ENCODE measurements at places on chromosomes 2 and 18.

DNA sequence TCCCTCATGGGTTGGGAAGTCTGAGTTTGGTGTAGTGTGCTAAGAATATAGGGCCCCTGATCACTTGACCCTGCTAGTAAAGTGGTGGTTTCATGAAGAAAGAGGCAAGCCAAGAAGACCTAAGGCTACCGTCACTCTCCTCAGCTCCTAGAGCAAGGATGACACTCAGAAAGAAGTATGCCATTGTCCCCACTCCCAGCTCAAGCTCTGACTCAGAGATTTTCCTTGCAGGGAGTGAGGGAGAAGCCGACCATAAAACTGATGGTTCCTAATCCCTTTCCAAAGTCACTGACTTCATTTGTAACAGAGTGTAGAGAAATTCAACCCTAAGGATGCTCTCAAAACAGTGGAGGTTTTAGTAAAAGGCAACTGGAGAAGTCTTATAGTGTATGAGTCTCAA lies 80.9 kb downstream of the ICA1L start:
- DNase-seq: no peak

GRCh38 chr18:68427951-68428401 lies 286.9 kb downstream of the TMX3 start:
- DNase-seq: no peak

GRCh38 chr18:4986066-4986465 lies 211.0 kb downstream of the AKAIN1 start:
- DNase-seq: no peak

GRCh38 chr2:23452853-23453420 lies 68.0 kb downstream of the KLHL29 start:
- DNase-seq: no peak

DNA sequence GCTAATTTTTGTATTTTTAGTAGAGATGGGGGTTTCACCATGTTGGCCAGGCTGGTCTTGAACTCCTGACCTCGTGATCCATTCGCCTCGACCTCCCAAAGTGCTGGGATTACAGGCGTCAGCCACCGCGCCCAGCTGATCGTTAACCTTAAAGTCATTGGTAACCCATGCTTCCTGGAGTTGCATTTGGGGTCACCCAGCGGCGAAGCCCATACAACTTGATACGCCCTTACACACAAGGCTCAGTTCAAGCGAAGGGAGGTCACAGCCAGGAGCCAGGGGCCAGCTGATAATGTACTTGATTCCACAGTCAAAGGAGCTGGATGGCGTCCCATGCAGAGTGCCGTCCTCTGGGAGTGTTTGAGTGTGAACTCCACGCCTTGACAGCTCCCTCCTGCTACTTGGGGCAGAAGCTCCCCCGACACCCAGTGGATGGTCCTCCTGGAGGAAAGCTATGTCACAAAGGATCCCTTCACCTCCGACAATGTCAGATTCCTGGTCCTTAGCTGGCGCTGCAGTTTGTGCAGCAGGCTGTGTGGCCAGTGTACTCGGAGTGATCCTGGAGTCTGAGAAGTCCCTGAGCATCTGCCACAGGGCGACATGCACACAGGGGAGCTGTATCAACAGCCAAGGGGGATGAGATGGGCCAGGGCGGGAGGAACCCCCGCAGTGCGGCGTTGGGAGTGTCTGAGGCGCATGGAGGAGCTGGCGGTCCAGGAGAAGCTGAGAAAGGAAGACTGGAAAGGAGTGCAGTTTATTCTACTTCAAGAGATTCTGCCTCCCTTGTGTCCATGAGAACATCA lies 7.9 kb downstream of the CLHC1 start:
- no peak for DNase-seq

DNA sequence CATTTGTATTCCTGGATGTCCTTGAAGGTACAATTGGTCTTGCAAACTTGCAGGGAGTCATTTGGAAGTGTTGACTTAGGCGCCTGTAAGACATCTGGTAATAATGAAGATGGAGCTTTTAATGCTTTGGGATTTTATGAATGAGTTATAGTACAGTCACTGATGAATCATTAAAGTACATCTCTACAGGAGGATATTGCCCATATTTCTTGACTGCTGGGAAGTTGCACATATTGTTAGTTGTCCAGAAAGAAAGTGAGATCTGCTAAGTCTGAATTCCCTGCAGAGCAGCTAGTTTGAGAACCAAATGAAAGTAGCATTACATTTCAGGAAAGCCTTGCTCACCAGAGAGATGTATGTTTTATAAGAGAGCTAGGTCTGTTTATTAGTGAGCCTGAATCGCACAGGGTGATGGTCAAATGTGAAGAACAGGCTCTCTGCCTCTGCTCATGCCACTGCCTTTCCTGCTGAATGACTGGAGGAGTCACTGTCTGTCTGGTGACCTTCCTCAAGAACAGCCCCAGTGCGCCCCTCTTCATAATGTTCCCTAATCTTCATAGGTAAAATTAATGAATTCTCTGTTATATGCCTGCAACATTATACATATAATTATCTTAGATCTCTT lies 138.9 kb upstream of the KLHL14 start:
- no peak for DNase-seq

DNA sequence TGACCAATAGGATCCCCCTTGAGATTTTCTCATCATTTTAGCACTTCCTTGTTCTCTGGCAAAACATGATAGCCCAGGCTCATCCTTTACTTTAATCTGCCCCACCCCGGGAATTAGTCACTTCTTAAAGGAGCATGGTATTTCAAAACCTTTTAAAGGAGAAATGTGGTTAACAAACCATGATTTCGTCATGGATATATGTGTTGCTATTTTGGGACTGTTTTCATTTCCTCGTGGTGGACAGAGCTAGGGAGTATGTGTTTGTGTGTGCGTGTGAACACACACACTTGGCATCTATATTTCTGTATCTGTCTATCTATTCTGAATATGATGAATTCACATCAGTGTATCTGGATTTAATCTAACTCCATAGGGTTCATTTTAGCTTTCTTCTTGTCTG lies 128.1 kb downstream of the BIRC6 start:
- no peak for DNase-seq

GRCh38 chr2:46239175-46239846 lies 57.9 kb upstream of the EPAS1 start:
- no peak for DNase-seq

DNA sequence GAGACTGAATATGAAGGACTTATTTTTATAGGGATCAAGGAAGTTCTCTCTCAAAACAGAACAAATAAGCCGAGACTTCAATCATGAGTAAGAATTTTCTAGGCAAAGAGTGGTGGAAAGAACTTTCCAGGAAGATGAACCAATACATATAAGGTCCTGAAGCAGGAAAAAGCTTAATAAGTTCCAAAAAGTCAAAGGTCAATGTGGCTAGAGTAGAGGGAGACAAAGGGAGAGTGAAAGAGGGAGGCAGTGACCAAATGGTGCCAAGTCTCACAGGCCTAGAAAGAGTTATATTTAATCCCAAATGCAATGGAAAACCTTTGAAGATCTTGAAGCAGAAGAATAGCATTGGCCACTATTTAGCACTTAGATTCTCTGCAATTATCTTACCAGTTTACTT lies 56.0 kb downstream of the PDE11A start:
- DNase-seq: no peak

GRCh38 chr18:55573386-55573785 lies 14.6 kb downstream of the TCF4 start:
- DNase-seq: no peak

DNA sequence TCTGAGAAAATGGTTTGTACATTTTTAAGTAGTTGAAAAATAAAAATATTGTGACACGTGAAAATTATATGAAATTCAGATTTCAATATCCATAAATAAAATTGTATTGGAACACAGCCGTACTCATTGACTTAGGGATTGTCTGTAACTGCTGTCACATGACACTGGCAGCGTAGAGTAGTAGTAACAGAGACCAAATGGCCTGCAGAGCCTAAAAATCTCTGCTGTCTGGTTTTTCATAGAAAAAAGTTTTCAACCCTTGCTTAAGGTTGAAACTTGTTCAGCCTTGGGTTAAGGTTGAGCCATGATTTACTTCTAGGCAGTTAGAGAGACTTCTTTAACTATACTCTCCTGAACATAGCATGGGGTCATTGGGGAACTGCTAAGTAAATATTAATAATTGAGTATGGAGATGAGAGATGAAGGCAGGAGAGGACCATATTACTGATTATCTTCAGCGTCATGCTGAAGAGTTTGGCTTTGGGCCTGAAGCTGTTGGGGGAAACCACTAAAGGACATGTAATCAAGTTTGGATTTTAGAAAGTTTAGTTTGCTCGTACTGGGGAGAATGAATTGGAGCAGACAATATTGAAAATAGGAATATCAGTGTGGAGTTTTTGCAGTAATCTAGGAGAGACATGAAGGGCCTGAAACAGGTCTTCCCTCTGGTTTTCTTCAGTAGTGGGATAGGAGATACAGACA lies 16.2 kb downstream of the EML4 start:
- DNase-seq: no peak

DNA sequence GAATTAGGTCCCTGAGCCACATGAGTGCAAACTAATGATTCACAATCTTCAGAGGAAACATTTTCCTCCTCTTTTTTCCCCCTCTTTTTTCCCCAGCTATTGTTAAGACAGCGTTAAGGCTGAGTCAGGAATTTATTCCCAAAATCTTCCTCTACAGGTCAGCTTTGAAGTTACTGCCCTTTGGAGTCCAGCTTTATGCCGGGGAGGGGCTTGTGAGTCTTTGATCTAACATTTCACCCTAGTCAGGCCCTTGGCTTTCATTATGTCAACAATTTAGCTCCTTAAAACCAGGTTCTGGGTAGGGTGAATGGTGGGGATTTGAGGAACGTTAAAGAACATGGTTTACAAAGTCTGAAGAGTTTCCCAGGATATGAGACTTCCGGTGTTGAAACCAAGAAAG lies 91.0 kb upstream of the LYPD1 start:
- DNase-seq: no peak

GRCh38 chr18:35464831-35465279 lies 32.9 kb downstream of the INO80C start:
- DNase-seq: no peak

DNA sequence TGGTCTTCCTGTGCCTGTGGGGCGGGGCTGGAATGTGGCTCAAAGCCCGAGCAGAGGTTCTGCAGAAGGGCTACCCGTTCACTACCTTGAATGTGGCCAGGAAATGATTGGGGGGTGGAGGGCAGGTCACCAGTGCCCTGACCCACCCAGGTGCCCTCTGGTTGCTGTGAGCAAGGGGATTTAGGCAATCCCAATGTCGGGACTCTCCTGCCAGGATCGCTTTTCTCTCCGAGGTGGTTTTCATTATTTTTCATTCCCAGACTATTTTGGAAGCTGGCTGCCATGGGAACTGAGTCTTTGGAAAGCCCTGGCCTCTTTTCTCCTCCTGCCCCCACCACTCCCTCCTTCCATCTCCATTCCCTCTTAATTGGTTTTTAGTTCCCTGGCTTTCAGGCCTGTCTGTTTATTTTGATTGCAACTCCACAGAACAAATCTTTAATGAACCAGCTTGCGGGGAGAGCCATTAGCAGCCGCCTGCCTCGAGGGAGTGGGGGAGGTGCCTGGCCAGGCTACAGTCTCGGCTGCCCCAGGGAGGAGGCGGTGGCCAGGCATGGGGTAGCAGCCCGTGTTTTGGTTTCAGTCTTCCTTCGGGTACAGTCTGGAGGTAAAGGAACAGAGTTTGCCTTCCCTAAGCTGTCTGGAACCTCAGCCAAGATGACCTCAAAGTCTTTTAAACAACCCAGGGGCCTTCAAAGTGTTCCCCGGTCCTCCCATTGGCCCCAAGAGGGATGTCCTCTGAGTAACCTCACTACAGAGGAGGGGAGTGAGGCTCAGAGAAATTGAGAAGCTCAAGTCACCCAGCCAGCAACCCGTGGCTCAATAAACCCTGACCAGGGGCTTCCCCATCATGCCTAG lies 114.4 kb upstream of the HAAO start:
- no peak for DNase-seq
